SJSA1 (cell line): ENCODE measurements at places on chromosomes 4 and X. TPM values are rescaled to one million over a fixed set of nuclear protein-coding genes. Genes with fewer than 3 reads are reported as not detected.

Gene GYPE
- total RNA-seq: 0.95 and 2.1 TPM in 2 replicates

DNA sequence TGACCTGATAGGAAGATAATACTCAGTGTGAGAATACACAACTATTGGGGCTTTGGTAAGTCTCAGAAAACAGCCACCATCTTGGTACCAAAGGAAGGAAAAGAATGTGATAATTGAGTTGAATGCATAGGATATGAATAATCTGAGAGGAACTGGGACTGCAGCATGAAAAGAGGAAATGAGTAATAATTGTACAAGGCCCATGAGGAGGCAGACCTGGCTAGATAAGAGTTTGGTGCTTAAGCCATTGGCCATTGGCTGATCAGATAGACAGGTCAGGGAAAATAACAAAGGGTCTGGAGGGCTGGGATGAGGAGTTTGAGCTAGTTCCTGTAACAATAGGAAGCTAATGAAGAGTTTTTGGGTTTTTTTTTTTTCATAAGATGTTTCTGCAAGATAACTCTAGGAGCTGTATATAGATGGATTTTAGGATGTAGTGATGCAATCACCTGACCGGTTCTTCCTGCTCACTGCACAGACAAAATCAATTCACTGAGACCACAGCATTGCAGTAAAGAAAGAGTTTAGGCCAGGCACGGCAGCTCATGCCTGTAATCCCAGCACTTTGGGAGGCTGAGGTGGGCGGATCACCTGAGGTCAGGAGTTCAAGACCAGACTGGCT lies 5.3 kb upstream of the TRMT2B start:
- DNase-seq: peak; percentile 4

GRCh38 chrX:2705046-2705832 lies 14.1 kb downstream of the CD99 start:
- no peak for DNase-seq

DNA sequence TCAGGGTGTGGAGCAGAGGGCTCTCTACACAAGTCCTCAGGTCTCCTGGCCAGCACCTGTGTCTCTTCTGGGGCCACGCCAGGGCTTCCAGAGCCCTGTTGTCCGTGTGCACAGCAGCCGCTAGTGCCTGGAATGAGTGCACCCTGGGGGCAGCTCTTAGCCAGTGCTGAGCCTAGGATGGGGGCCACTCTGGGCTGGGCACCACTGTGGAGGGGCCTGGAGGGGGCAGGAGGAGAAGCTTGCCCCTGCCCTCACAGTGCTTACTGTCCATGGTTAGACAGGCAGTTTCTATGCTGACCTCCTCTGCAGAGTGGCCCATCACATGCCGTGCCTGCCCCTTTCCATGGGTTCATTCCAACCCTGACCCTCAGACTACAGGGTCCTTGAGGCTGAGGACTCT lies 42.7 kb upstream of the GRPEL1 start:
- no peak for DNase-seq

- DNase-seq: no peak
Observed at GRCh38 chr4:182113779-182114178, 129.4 kb upstream of the TENM3 start.
